Vagina (tissue), 2 donors: ENCODE measurements at places on chromosomes 1 and 21.

DNA sequence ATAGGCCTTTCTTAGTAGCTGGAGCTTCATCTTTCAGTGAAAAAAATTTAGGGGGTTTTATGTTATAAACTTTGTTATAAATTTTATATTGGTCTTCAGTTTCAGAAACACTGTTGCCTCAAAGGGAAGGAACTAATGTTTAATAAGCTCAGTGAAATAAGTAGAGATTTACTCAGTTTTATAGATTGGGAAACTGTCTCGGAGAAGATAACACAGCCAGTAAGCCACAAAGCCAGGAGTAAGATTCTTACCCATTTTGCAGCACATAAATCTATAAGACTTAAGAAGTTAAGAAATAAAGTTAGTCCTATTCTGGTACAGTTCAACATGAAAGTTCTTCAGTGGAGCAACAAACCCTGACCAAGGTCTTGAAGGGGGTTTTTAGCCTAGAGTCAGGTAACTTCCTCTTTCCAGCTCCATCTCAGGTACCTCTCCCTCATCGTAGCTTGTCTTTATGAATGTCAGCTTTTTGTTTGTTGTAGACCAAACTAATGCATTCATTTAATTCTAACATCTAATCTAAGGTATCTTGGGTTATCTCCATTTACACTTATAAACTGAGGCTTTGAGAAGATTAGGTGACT is 3.3 kb downstream of the KPNA6 start:
- DNase-seq = no peak

DNA sequence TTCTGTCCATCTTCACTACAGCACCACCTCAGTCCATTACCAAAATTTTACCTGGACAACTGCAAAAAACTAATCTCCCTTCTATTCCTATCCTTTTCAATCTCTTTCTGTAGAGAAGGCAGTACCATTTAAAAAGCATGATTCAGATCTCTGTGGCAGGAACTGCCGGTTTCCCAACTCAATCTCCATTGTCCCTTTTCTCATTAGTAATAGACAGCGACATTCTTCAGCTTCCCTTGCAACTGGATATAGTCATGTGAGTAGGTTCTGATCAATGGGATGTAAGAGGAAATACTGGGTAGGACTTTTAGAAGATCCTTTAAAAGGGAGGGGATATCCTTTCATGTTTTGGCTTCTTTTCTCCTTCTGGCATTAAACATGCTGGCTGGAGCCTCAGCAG is 74.9 kb downstream of the ADCY10 start:
- no peak for DNase-seq

GRCh38 chr1:217482356-217483102 is 148.4 kb downstream of the GPATCH2 start:
- no peak for DNase-seq

DNA sequence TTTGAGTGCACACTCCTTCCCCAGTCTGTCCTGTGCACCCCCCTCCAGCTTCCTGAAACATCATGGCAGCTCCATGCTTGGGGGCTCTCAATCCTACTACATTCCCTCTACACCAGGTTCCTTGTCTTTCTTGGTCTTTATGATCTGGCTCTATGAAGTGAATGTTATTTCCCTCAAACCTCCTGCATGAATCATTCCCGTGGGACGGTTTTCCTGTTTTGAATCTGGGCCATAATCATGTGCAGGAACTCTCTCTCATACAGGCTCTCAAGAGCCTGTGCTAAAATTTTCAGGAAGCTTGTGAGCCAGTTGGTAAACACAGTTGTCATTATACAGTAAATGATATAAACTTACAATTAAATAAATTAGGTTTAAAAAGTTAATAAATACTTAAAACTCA is 89.8 kb upstream of the KCNE2 start:
- no peak for DNase-seq

DNA sequence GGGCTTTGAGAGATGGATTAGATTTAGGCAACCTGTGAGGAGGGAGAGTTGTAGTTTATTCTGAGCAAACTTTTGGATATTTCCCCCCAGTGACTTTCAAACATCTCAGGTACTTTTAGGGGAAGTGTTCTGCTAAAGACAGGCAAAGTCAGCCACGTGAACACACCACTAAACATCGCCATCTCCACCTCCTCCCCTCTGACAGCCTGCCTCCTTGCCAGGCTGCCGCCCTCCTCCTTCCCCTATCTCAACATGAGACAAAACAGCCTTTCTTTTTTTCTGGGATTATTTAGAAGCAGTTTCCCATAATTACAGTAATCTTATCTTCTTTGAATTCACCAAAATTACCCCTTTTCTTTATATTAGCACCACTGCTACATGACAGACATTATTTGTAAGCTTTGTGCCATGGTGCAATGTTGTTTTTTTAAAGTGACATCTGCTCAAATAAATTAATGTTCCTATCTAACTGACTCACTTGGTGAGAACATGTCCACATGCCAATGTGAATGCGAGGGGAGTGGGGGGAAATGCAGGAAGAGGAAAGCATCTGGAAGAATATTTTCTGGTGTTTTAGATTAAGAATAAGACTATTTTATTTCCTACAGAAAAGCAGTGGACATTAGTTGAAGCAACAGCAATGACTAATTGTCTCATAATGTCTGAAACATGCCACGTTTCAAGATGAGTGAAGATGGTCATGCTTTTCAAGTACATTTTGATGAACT is 147.8 kb upstream of the ATP1B1 start:
- DNase-seq = no peak

- no peak for DNase-seq
Observed at GRCh38 chr1:78210175-78210574, 164.4 kb downstream of the GIPC2 start.

GRCh38 chr1:200479816-200480215 is 70.0 kb upstream of the ZNF281 start:
- DNase-seq = no peak
